Fibroblast of skin of back (primary cell): ENCODE measurements at places on chromosomes 2 and 18.

DNA sequence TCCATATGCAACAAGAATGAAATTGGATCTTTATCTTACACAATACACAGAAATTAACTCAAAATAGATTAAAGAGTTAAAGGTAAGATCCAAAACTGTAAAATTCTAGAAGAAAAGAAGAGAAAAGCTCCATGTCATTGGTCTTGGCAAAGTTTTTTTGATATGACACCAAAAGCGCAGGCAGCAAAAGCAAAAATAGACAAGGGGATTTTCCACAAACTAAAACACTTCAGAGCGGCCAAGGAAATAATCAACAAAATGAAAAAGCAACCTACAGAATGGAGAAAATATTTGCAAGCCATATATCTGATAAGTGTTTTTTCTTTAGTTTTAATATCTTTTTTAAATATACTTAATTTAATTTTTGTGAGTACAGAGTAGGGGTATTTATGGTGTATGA lies 112.8 kb upstream of the CAB39 start:
- no peak for DNase-seq

- DNase-seq, result no peak
Measured at GRCh38 chr18:50649821-50650220, 89.9 kb downstream of the MAPK4 start.

DNA sequence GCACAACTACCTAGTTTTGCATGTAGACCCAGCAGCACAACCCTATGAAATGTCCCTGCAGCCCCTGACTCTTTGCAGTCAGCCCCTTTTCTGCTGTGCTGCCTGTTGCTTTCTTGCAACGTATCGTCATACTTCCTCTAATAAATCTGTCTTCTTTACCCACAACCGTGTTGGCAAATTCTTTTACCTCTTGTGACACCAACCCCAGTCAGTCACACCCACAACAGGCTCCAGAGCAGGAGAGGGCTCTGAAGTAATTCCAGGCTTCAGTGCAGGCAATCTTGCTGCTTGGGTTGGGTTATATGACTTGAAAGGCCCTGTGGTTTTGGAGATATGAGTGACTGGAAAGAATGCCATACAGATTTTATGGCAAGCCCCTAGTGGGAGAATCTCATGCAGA lies 79.1 kb upstream of the KCNH7 start:
- DNase-seq, result no peak

- DNase-seq, result no peak
Measured at GRCh38 chr2:85710687-85711577, 16.8 kb downstream of the GNLY start.

GRCh38 chr2:7552825-7553570 lies 635.8 kb downstream of the RNF144A start:
- DNase-seq, result no peak

- no peak for DNase-seq
Measured at GRCh38 chr2:75564713-75565359, 4.1 kb upstream of the EVA1A start.

GRCh38 chr18:54222922-54223567 lies 1.4 kb downstream of the MBD2 start:
- no peak for DNase-seq

DNA sequence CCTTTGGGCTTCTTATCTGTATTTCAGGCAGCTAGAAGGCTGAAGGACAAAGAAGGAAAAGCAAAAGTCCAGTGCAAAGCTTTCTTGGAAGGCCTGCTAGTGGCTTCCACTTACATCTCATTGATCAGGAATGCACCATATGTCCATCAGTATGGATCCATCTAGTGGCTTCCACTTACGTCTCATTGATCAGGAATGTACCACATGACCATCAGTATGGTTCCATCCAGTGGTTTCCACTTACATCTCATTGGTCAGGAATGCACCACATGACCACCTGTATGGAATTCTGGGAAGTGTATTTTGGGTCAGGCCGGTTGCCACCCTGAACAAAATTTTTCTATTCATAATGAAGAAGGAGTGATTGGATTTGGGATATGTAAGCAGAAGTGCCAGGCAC lies 70.6 kb downstream of the LYPD6 start:
- peak; percentile 75 for DNase-seq

GRCh38 chr2:15471606-15472005 lies 89.5 kb downstream of the NBAS start:
- DNase-seq, result no peak

DNA sequence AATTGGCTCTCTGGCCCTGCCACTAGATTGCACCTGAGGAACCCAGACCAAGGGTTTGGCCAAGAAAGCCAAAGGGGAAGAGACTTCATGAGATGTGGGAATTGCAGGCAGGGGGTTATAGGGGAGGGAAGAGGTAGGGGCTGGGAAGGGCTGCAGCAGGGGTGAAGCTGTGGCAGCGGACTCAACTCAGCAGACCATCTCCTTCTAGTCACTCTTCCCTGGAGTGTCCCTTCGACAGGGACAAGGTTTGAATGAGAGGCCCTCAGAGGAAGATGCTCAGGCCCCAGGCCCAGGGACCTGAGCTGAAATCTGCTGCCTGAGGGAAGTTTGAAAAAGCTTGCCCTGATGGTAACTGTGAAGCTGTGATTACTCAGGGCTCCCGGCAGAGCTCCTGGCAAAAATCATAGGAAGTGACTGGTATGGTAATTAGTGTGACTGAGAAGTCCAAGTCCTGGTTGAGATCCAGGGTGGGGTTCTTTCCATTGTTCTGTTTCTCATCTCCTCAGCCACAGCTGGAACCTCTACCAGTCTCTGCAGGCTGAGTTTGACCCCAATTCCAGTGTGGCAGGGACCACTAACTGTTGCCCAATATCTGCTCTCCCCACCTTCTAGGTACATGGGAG lies 300.9 kb downstream of the CYP26B1 start:
- peak; percentile 61 for DNase-seq

- no peak for DNase-seq
Measured at GRCh38 chr18:79685281-79685680, 5.7 kb downstream of the CTDP1 start.

DNA sequence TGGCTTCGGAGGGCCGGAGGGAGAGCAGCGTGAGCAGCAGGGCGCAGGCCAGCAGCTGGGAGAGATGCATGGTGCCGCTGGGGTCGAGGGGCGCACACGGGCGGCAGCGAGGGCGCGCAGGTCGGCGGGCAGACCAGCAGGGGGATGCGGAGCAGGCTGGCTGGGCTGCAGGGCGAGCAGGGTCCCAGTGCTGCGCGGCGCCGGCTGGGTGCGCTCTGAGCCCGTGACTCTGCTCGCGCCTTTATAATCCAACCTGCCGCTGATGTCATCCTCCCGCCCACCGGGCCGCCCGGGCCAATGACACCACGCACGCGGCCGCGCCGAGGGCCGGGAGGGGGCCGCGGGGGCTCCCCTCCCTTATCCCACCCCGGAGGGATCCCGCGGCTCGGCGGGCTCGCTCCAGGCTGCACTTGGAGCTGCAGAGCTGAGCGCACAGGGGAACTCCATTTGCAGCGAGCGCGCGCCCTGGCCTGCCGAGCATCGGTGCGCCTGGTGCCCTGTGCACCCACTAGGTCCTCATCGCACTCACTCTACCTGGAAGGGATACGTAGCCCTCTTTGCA lies at the start of gene NPPC:
Gene NPPC (minus strand): TSS at position 217 of the 562 bp plus-strand sequence. CDS start 147 bp downstream, at position 70.
- peak; percentile 45 for DNase-seq
